ENCODE measurements at places on chromosomes 11 and 22. TPM values are rescaled to one million over a fixed set of nuclear protein-coding genes. Genes with fewer than 3 reads are reported as not detected.

Gene NRIP3
- polyA plus RNA-seq, result 1.3 TPM

Gene PRDM11
- 29.4 TPM for polyA plus RNA-seq

Gene BDNF
- 1.0 TPM for polyA plus RNA-seq

Gene KCNE3
- 2.5 TPM for polyA plus RNA-seq

Gene SAA2
- not detected for polyA plus RNA-seq
